ENCODE measurements at places on chromosomes 3 and 15.

DNA sequence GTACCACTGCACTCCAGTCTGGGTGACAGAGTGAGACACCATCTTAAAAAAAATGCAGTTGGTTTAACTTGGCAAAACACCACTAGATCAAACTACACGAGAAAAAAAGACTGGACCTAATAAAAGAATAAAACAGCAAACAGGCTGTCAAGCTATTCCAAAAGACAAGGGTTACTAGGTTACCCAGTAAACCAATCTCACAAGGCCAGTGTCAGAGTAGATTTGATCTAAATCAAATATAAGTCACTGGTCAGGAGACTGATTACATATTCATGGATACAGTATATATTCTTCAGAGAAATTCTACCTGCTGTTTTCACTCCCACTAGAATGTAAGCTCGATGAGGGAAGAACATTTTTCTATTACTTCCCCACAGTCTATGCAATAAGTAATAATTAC lies 2.5 kb upstream of the GANC start:
- DNase-seq: no peak

DNA sequence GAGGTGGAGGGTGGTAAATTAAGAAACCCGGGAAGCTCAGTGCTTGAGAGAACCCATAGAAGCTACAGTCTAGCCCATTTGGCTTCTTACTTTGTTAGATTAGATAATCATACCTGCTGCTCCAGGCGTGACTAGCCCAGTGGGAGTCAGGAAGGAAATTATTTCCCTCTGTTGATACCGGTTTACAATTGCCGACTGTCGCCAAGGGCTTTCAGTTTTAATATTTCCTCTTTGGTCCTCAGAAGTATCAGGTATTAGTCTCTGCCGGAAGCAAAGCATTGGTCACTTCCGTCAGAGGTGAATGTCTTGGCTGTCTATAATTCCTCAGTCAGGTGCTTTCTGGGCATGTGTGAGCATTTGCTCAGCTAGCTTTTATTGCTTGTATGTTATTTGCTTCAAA lies 75.2 kb downstream of the LPP start:
- DNase-seq: no peak

- DNase-seq: peak; percentile 90
Measured at GRCh38 chr15:28021281-28022039, 77.7 kb downstream of the OCA2 start.

GRCh38 chr15:99472416-99473145 lies 93.2 kb upstream of the MEF2A start:
- no peak for DNase-seq
